ENCODE measurements at places on chromosomes 1 and 21.

DNA sequence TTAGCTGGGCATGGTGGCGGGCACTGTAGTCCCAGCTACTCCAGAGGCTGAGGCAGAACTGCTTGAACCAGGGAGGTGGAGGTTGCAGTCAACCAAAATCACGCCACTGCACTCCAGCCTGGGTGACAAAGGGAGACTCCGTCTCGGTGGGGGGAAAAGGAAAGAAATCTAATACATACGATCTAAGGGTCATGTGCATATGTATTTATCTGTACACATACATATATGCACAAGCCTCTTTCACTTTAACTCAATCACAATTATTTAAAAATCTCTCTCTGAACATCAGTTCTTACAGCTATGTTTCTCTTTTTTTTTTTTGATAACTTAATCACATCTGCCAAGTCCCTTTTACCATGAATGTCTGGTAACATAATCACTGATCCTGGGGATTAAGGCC lies 34.7 kb downstream of the EVA1C start:
- no peak for DNase-seq

GRCh38 chr1:239819096-239819495 lies 272.6 kb upstream of the FMN2 start:
- DNase-seq, result no peak

DNA sequence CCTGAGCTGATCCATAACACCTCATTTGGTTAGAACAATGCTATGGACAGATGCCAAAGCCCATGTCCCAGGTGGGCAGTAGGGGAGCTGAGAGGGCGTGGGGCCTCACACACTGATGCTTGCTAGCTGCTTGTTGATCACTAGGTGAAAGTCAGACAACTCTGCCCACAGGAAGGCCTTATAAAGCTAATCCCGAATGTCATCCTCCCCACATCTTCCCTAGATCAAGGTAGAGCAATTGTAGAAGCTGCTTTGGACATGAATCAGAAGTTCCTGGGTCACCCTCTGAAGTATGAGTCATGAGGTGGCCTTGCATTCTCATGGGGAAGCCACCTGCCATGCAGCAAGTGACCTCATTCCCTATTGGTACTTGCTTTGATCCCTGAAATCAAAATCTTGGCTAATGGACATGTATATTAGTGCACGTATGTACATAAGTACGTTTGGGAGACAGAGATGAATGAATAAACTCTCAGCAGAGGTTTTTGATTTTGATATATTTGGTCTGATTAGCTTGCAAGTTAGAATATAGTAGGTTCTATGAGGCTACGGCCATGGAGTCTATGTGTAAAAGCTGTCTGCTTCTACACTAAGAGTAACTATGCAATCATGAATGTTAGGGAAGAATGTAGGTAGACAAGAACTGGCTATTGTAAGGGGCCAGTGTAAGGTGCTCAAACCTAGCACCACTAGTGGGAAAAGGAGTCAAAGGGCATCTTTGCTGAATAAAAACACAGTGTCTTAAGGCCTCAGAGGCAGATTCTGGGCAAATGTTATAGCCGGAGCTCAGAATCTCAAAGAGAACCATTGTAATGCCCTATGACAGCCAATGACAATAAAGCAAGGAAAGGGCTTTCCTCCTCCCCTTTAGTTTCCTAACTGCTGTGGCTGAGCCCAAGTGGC lies 52.6 kb downstream of the ABCA4 start:
- DNase-seq, result no peak

DNA sequence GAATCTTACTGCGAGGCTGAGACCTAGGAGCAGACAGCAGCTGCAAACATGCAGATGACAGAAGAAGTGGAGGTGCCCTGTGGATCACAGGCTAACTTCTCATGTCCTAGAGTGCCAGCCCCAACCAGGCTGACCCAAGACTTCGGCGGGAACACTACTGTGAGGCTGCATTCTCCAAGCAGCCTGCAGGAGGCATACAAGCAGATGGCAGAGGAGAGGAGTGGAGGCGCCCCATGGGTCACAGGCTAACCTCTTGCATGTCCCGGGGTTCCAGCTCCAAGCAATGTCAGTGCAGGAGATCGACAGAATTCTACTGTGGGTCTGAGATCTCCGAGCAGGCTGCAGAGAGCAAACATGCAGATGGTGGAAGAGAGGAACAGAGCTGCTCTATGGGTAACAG lies 98.1 kb upstream of the ZNF678 start:
- no peak for DNase-seq

Measured in stimulated activated CD4-positive, alpha-beta T cell treated with anti-CD3 and anti-CD28 coated beads, Interleukin-12 subunit alpha, Interleukin-12 subunit beta, amount 100 ng/mL, for 48 hours (primary cell).